ENCODE measurements at places on chromosomes 3 and 15.

DNA sequence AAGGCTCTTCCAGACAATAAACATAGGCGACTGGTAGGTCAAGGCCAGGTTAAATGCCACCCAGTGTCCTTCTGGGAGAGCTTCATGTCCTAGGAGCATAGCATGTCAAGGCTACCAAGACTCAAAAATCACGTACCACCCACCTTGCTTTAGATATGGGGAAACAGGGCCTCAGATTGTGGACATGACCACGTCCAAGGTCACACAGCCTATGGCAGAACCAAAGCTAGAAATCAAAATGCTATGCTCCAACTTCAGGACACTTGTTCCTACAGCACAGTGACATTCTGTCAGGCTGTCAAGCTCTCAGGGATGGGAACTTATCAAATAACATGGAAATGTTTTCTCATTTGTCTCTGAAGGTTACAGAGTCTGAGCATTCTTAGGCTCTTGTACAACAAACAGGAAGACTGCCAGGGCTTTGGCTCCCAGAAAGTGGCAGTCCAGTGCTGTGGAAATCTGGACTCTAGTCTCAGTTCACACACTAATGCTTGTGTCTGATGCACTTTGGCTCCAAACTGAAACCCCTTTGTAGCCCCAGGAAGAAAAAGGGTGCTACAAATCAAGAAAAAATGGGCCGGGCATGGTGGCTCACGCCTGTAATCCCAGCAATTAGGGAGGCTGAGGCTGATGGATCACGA, 170.4 kb upstream of the LPP start:
- no peak for DNase-seq

DNA sequence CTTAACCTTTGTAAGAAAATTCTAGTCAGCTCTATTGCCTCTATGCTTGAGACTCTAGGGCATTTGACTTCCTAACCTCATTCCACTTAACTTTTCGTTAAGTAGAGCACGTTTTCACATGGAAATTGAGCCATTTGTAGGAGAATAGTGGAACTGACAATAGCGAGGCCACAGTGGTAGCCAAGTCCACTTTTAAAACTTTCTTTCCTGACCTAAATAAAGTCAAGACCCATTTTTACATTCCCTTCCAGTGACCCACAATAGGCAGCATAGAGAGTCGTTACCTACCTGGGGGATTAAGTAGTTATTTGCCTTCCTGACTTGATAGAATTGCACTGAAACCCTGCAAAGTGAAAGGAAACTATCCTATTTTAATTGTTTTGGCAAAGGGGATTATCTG, 386.0 kb upstream of the NECTIN3 start:
- DNase-seq = no peak

GRCh38 chr15:52100807-52101442, 11.7 kb downstream of the BCL2L10 start:
- DNase-seq = no peak

DNA sequence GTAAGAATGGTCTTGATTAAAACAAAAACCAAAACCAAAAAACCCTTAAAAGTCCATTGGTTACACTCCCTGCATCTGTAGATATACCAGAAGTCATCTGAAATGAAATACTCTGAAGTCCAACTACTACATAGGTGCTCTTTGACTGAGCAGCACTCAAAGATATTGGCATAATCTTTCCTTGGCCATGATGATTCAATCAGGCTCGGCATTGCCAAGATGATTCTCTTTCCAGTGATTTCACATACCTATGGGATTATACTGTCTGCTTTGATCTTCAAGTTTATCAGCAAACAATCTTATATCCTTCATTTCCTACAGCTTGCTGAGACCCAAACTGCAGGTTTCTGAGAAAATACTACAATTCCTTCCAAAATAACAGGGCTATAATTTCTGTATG, 35.9 kb upstream of the DIPK2A start:
- no peak for DNase-seq

DNA sequence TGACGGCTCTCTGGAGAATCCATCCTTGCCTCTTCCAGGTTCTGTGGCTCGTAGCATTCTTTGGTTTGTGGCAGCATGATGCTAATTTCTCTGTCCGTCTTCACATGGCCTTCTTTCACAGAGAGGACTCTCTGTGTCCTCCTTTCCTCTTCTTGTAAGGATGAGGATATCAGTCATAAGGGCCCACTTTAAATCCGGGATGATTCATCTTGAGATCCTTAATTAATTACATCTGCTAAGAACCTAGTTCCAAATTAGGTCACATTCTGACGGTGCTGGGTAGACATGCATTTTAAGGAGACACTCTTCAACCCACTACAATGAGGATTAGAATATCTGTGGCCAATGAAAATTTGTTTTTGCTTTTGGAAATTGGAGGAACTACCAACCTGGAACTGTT, 15.7 kb upstream of the GXYLT2 start:
- DNase-seq = no peak

DNA sequence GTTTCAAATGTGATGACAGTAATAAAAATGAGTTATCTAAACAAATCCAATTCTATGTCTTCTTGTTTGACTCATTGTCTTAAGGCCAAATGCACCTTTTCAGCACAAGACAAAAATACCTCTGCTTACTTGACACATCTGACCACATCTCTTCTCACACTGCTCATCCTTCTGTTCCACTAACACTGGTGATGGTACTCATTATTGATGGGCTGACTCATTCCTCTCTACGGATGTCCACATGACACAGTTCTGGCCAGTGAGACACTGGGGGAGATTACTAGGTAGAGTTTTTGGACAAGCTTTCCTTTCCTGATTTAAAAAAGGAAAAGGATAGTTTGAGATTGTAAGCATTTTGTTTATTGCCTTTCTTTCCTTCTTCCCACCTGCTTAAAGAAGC, 410.6 kb upstream of the THRB start:
- no peak for DNase-seq

- no peak for DNase-seq
These were observed 439.2 kb downstream of the MCTP2 start for GRCh38 chr15:94670438-94671034.

DNA sequence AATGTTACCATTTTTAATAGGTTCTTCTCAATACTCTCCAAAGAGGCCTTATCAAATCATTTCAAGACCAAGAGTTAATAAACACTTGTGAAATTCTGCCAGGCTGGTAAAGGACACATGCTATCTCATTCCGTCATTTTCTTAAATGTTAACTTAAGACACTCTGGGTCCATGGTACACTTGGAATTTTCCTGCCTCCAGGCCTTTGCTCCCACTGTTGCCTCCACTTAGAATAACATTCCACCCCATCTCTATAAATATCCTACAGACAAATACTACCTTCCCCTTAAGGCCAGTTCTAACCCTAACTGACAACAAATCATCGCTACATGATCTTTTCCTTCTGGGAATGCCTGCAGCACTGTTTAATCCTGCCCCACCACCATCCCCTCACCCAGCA, 24.1 kb downstream of the MAGI1 start:
- DNase-seq = no peak

GRCh38 chr3:66991459-66991858, 6.6 kb upstream of the KBTBD8 start:
- DNase-seq = no peak

DNA sequence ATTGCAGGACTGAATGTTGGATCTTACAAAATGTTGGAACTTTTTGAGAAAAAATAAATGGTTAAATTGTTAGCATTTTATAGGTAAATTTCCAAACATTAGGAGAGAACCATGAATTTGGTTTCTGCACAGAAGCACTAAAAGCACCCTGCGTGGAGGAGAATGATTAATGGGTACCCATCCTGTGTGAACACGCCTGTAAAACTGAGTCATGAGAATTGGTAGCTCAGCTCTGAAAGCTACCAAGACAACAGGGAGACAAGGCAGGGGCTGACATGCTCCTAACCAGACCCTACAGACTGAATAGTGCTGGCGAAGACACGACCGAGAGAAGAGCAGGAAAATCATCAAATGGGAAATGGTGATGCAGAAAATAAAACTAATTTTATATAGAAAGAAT, 32.4 kb upstream of the MTMR10 start:
- no peak for DNase-seq

DNA sequence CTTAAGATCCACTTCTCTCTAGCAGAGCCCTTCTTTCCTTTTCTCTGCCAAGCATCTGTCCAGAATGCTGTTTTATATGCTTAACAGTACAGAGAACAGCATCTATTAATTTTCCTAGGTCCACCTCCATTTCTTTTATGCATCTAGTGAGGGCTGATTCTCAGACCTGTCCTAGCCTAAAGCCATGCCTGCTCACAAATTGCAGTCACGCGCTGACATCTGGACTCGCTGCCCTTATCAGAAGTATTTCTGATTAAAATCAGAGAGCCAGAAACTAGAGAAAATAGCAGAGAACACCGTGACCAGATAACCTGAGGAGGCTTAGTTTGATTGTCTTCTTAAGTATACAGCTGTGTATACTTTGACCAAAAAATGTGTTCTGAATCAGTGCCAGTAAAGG, 1.9 kb downstream of the C3orf20 start:
- DNase-seq = no peak

GRCh38 chr15:99090011-99090699, 14.7 kb upstream of the SYNM start:
- no peak for DNase-seq

DNA sequence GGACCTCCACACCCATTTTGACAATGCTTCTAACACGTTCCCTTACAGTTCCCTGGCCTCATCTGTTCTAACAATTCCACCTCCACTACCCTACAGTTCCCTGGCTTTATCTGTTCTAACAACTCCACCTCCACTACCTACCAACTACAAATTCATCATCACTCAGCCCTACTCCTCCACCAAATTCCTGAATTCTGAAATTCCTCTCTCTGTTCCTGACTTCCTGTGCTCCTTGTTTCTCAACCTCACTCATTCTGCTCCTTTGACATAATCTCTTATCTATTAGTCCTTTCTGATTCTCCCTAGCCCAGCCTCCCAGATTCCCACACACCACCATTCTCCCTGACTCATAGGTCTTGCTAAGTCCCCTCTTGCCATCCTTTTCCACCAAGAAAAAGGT, 22.5 kb downstream of the UPK1B start:
- no peak for DNase-seq

DNA sequence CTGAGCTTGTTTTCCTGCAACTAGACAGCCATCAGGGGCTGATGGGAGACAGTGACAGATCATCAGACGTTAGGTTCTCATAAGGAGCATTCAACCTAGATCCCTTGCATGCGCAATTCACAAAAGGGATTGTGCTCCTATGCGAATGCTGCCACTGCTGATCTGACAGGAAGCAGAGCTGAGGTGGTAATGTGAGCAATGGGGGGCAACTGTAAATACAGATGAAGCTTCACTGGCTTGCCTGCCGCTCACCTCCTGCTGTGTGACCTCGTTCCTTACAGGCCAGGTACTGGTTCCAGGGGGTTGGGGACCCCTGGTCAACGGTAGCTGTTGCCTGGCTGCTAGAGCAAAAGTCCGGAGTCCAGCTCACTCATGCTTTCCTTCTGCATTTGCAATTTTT, 26.4 kb upstream of the KCNAB1 start:
- no peak for DNase-seq

- DNase-seq = no peak
These were observed 1101.4 kb downstream of the ROBO1 start for GRCh38 chr3:78666470-78666800.

DNA sequence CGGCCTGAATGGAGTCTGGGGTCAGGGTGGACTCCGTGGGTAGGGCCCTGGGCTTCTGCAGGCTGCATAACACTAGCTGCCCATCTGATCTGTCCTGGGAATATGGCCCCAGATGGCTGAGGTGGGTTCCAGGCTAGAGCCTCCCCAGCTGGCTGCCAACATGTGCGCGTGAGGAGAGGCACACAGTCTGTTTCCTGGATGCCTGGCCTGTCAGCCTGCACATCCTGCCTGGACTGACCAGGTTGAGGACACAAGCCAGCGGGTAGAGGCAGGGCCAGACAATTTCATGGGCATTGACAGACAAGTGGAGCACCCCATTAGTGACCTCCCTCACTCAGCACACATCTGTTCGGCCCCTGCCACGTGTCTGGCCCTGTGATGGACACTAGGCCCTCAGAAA, 29.8 kb upstream of the RPL29 start:
- DNase-seq = no peak

DNA sequence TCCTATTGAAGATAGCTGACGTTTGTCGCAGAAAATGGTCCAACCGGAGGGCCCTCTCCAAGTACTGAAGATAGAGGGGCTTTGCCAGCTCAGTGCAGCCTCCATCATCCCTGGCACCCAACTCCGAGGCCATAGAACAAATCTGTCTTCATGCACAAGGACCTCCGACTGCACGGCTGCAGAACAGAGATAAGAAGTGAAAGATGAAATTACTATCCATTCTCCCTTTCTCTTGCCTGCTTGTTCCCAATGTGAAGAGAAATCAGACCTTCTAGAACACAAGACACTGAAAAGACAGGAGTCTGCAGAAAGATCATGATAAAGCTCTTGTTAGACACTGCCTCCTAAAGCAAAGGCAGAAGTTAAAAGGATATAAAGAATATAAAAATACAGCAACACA, 19.9 kb downstream of the INO80 start:
- DNase-seq = no peak

DNA sequence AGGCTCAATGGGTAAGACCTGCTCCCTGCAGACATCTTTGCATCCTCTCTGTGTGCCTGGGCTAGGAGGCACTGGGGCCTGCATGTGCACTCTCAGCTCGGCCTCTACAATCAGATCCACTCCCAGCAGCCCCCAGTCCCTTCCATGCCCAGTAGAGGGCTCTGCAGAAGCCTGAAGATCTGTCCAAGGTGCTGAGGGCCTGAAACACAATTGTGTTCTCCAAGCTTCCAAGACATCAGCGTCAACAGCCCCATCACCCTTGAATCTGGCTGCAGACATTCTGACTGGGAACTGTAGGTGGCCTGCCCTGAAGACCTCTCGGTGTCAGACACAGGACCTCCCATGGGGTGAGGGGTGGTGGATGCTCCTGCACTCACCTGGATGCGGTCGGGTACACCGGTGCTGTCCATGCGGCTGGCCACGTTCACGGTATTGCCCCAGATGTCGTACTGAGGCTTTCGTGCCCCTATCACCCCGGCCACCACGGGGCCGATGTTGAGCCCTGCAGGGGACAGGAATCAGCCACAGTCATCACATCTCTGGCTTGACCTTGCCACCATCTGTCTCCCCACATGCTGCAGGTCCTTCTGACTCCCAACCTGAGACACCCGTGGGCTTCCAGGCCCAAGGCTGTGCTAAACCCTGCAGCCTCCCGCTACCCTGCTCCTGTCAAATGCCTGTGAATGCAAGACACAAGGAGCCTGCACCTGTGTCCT, 84.7 kb downstream of the SEC22A start:
- no peak for DNase-seq

DNA sequence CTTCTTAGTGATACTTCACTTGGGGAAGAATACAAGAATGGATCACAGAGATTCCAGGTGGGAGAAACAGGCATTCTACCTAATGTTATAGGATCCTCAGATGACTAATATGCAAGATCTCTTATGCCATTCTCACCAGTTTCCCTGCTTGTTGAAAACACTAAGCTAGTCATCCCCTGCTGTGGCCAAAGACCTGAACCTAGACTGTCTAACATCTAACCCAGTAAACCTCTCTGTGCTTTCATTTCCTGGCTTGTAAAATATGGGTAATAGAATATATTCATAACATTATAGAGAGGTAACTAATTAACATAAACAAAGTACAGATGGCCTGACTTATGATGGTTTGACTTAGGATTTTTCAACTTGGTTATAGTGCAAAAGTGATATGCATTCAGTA, 776.3 kb downstream of the TUSC7 start:
- no peak for DNase-seq
